ENCODE measurements at places on chromosomes 7 and 10.

- DNase-seq, result no peak
Observed at GRCh38 chr10:55233090-55233489, 432.1 kb upstream of the PCDH15 start.

DNA sequence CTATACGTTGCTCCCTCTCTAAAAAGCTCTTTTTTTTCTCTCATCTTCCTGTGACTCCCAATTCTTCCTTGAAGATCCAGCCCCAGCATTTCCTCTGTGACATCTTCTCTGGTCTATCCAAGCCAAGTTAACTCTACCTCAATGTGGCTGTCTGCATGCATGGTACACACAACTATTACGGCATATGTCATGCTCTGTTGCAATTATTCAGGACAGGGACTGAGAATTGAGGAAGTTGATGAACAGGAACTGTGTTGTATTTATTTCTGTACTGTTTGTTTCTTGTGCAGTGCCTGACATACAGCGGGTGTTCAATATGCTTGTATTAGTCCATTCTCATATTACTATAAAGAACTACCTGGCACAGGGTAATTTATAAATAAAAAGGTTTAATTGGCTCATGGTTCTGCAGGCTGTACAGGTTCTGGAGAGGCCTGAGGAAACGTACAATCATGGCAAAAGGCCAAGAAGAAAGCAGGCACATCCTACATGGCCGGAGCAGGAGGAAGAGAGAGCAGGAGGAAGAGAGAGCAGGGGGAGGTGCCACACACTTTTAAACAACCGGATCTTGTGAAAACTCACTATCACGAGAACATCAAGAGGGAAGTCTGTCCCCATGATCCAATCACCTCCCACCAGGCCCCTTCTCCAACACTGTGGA, 6.3 kb downstream of the TRPV5 start:
- DNase-seq, result no peak

GRCh38 chr7:98057157-98057556, 49.5 kb upstream of the LMTK2 start:
- no peak for DNase-seq

DNA sequence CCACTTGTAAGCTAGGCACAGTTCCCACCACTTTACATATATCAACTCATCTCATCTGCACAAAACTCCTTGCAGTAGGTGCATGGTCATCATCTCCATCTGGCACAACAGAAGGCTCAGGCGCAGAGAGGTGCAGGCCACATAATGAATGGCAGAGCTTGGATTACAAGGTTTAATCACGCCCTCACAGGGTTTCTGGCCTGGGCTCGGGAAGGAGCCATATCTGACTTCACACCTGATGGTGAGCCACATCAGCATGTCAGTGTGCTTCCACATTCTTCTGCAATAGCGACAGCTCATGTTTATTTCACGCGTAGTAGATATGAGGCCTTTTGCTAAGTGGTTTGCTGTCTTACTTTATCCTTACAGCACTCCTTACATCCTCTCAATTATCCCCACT, 650.2 kb downstream of the INHBA start:
- DNase-seq, result no peak

DNA sequence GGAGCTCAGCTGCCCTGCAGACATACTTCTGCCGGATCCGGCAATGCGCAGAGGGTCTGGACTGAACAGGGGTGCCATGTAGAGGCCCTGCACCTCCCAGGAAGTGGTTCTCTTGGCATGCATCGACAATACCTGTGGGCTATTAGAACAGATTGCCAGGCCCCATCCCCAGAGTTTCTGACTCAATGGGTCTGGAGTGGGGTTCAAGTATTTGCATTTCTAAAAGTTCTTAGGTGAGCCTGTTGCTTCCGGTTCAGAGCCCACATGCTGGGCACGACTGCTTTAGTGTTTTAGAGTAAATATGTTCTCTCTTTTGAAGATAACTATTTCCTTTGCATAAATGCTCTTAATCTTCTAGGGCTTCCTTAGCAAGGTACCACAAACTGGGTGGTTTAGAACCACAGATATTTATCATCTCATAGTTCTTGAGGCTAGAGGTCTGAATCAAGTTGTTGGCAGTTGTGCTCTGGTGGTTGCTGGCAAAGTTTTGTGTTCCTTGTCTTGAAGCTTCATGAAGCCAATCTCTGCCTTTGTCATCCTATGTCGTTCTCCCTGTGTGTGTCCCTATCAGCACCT, 435.5 kb downstream of the TCERG1L start:
- DNase-seq, result no peak
